ENCODE measurements at places on chromosomes 7 and 10. TPM values are rescaled to one million over a fixed set of nuclear protein-coding genes. Genes with fewer than 3 reads are reported as not detected.

DNA sequence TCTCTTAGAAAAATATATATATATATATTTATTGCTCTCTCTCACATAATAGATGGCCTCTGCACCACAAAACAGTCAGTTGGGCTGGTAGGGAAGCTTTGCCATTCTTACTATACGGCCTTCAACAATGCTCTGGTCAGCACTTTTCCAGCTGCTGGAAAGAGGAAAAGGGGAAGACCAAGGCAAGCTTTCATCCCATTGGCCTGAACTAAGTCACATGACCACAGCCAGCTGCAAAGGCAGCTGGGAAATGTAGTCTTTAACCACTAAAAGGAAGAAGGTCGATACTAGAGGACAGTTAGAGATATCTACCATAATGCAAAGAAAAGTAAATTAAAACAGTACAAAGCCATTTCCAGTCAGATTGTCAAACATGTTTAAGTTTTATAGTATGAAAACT, 58.4 kb upstream of the MACROH2A2 start:
- no peak for DNase-seq

DNA sequence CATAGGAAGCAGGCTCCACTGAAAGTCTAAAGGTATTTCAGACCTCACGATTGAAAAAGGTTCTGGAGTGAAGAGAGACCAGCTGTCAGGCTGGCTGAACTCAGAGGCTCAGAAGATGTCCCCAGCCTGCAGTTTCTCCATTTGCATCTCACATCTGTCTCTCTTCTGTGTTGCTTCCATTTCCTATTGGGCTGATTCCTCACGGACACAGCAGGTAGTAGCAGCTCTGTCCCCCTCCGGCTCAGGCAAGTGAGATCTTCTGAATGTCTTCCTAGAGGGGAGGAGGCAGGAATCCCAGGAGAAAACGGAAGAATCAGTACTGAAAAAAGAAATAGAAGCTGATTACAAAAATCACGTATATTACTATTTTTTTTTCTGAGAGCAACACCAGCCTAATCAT, 274.1 kb upstream of the COBL start:
- DNase-seq = no peak

DNA sequence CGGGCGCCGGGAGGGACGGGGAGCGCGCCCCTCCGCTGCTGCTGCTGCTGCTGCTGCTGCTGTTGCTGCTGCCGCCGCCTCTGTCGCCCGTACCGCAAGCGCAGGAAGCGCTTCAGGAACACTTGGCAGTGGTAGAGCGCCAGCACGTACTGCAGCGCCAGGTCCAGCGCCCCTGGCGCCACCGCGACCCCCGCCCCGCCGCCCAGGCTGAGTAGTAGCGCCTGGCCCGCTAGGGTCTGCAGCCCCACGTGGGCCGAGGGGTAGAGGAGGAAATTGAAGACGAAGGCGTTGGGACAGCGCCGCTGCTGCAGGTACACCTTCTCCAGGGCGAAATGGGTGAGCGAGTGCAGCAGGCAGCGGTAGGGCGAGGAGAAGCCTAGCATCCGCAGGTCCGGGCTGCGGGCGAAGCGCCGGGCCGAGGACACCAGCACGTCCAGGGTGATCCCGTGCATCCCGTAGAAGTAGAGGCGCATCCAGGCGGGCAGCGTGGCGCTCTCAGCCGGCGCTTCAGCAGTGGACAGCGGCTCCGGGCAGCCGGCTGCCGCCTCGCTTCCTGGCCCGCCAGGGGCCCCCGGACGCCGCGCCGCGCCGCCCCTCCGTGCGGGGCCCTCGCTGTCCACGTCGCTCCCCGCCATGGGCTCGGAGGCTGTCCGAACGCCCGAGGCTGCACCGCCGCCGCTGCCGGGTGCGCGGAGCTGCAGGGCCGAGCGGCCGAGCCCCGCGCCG, at the start of gene TMEM229A:
Gene TMEM229A (minus strand): TSS at position 699 of the 726 bp plus-strand sequence. CDS start 64 bp downstream, at position 635.
- peak; percentile 38 for DNase-seq

The WEE2 gene
- polyA plus RNA-seq = 0.58 TPM

GRCh38 chr10:122462533-122463465, 1.4 kb downstream of the HTRA1 start:
- DNase-seq = no peak

- DNase-seq = no peak
Measured at GRCh38 chr10:71396711-71397295, at the start of gene CDH23. Gene CDH23 (plus strand): TSS chr10:71396920. CDS start chr10:71439832, 42,912 bp downstream.

- DNase-seq = no peak
Measured at GRCh38 chr7:5870311-5870710, 10.3 kb upstream of the OCM start.

DNA sequence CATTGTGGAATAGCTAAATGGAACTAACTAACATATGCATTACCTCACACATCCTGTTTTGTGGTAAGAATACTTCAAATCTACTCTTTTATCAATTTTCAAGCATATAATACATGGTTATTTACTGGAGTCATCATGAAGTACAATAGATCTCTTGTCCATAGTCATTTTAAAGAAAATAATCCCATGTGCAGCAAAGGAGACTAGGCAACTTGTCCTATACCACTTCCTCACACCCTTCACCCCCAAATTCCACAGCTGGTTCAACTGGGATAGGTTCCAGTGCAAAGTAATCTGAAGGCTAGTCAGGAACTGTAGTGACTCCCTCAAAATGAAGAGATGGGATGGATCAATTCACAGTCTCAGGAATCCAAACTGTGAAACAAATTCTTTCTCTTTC, 176.1 kb downstream of the SGMS1 start:
- no peak for DNase-seq

DNA sequence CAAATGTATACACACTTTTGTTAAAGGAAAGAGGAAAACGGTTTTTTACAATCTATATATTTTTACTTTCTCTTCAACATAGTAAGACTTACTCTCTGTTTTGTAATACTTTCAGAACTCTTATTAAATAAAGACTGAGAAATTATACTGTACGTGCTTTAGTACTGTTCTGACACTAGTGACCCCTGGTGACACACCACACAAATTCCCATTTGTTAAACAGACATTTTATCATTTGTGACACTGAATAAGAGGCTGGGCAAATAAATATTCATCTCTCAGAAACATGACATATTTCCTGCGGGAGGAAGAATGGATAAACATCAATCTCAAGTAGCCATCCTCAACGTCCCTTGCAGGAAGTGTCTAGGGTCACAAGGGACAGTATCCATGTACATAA, 68.9 kb upstream of the ZNF33B start:
- no peak for DNase-seq

GRCh38 chr10:117552701-117553141, 10.2 kb downstream of the EMX2 start:
- DNase-seq = peak; percentile 32

The ANKRD22 gene
- 0.28 TPM for polyA plus RNA-seq

The GIMAP6 gene
- polyA plus RNA-seq = 13.8 TPM

DNA sequence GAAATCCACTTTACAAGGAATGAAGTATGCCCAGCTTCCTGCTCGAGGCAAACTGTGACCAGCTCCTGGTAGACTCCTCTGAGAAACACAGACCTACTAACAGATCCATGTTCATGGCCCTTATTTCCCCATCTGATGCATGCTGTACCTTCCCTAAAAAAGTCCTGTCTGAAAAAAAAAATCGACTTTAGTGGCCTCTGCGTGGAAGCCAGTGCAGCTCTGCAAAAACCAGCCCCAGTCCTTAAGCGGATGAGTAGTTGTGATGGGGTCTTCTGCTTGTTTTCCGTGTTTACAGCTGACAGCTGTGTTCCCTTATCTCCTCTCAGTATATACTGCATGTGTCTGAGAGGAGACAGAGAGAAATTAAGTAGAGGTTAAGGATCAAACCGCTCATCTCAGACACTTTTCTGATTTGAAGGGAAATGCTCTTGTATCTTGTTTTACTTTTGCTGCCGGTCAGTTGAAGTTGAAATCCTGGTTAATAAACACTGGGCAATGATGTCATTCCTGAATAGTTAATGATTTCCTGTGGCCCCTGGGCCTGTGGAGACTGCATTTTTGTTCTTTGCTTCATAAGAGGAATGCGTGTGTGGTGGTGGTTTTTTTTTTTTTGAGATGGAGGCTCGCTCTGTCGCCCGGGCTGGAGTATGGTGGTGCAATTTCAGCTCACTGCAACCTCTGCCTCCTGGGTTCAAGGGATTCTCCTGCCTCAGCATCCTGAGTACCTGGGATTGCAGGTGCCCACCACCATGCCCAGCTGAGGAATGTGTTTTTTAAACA, 67.6 kb downstream of the DOCK1 start:
- peak; percentile 86 for DNase-seq

- DNase-seq = no peak
Measured at GRCh38 chr7:117666031-117666430, 186.2 kb downstream of the CFTR start.

The CYP3A7 gene
- polyA plus RNA-seq = 1.2 TPM

The RPEL1 gene
- polyA plus RNA-seq = 0.18 TPM

DNA sequence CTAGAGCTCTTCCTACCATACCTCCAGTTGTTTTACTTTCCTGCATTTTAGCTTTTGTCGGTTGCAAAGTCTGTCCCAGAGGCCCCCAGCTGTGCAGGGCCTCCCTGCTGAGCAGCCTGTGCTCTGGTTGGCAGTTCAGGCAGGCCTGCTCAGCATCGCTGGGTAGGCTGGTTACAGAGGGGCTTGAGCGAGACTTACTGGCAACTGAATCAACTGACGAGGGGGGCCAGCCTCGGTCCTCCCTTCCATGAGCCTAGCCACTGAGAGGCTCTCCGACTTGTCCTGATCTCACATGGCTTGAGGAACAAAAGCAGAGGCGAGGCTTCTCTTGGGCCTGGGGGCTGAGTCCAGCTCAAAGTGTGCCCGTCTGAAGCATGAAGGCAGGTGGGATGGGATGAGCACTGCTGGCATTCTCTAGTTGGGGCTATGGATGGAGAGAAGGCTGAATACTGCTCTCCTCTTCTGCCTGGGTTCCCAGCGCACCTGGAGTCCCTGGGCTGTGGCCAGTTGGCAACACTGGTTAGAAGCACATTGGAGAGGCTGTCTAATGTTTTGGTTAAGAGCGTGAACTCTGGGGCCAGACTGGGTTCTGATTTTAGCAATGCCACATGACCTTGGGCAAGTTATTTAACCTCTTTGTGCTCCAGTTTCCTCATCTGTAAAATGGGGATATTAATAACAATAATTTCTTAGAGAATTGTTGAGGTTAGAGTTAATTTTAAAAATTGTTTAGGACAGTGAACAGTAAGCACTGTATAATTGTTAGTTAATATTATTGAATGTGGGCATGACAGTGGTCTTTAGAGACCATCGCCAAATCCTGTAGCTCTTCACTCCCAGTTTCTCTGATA, 6.9 kb upstream of the SFRP5 start:
- no peak for DNase-seq

- DNase-seq = no peak
Measured at GRCh38 chr10:66843396-66843795, 82.4 kb upstream of the LRRTM3 start.

DNA sequence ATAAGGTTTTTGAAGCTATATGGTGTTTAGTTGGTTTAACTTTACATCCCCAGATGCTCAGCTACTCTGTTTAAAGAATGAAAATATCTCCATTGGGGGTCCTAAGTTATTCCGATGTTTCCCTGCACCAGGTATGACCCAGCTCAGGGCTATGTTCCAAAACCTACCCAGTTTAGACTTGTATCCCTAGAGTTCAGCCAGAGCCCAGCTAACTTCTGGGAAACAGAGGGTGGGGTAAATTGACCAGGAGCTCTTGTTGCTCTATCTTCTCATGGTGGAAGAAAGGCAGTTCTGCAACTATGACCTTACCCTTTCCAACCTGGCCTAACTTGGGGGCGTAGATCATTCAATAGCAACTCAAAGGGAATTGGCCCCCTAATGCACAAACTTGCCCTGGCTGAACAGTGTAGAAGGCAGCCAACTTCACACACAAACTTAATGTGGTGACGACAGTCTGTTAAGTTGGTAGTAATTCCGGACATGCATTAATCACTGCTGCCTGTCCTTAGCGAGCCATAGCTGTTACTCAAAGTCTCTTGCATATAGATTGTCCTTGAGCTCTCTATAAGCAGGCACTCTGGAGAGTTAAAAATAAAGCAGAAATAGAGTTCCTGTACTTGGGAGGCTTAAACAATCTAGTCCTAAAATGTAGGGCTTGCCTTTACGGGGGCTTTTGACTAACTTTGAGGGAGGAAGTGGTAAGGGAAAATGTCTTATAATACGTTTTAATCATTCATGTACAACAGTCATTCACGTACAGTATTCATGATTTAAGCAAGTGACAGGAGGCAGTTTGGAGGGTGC, 5.3 kb upstream of the ZNRF2 start:
- no peak for DNase-seq

The TUBAL3 gene
- 0.40 TPM for polyA plus RNA-seq

DNA sequence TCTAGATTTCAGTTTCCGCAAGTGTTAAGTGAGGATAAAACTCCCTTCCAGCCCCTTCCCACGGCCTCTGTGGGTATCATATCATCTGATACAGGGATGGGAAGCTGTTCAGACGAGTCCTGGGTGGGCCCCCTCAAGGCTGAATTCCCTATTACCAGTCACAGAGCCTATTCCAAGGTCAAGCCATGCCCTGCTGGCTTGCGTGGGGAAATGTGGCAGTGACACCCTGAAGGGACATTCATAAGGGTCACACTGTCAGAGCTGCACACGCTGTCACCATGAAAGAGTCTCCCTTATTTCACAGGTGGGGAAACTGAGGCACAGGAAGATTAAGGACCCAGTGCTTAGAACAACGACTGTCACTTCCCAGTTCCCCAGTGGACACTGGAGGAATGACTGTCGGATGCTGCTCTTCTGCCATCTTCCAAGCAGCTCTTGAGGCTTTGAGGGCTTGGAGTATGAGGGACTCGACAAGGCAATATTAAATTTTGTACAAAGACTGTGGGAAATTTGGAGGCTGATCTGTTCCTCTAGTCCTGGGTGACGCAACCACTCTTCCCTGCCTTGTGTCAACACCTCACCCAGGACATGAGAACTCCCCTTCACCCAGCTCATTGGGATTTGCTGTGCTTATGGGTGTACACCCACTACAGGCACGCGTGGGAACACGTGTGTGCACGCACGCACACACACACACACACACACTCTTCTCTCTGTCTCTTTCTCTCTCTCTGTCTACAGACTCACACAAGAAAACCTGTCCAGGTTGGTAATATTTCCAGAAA, 386.0 kb downstream of the RPS24 start:
- DNase-seq = no peak

The MICU1 gene
- polyA plus RNA-seq = 79.2 TPM

GRCh38 chr10:93299606-93300287, 182.4 kb downstream of the MYOF start:
- DNase-seq = no peak

The INMT gene
- 1.1 TPM for polyA plus RNA-seq

The TET1 gene
- 12.7 TPM for polyA plus RNA-seq

GRCh38 chr7:128783143-128783861, 7.7 kb upstream of the OPN1SW start:
- peak; percentile 52 for DNase-seq

The HOXA5 gene
- polyA plus RNA-seq = 76.0 TPM

- no peak for DNase-seq
Measured at GRCh38 chr7:77157446-77157845, 35.0 kb downstream of the CCDC146 start.

The TMEM225B gene
- 2.3 TPM for polyA plus RNA-seq

The BHLHA15 gene
- polyA plus RNA-seq = not detected

All from left kidney (tissue), 8 donors.